ENCODE measurements at places on chromosomes 4 and X.
A peak's percentile ranks its signal among the peaks of the same experiment; 100 is the strongest.

GRCh38 chr4:11264346-11264745 is 164.3 kb downstream of the HS3ST1 start:
- no peak for DNase-seq

DNA sequence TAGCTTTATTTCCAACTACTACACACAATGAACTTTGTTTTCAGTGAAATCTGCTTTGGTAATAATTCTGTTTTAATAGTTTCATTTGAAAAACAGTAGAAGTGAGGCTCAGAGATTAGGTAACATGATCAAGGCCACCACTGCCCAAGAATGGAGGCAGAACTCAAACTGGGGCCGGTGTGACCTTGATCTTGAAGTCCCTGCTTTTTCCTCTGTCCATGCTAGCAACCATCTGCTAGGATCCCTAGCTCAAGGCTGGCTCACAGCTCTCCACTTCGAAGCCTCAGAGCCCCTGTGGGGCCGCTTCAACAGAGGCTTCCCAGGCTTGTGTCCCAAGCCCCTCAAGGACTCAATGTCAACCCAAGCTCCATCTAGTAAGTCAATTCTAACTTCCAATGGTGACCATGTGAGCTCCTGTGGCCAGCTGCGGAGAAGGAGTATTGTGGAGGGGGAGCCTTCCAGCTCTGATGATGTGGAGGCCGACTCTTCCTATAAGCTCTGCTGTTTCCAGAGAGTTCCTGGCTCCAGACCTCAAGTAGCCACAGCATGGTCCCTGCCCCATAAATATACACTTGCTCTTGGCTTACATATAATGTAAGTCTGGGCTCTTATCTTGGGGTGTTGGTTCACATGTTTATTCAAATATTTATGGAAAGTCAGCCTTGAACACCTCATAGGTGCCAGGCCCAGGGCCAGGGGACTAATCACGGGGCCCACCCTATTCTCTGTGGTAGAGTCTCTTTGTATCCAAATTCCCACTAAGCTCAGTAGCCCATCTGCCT is 14.9 kb downstream of the ELF4 start:
- DNase-seq: no peak

DNA sequence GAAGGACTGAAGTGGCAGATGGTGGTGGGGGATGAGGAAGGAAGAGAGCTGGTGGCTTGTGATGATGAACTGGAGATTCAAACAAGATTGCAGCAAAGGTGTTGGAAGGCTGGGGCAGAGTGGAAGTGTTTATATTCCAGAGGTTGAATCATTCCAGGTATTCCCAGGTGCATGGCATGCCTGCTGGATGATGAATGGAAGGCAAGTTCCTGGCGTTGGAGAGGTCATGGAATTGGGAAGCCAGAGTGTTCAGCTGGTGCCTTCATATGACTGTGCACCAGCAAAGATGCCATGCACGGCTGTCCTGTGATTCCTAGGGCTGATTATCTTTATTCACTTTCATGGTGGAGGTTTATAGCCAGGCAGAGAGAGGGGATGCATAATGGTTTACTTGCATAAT is 135.8 kb upstream of the PUDP start:
- no peak for DNase-seq

- peak; percentile 1 for DNase-seq
Measured at GRCh38 chr4:89814362-89814761, 22.6 kb downstream of the SNCA start.

GRCh38 chrX:104566681-104567501 is 892 bp downstream of the IL1RAPL2 start:
- no peak for DNase-seq

DNA sequence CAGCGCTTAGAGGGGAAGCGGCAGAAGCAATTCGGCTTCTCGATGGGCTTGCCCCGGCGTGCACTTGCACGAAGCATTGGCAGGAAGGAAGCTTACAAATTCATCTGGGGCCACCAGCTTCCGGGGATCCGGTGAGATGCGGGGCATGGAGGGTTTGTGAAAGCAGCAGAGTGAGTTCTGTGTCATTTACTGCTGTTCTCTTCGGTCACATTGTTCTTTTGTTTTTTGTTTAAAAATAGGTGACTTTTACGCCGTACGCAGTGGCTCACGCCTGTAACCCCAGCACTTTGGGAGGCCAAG is 47.0 kb downstream of the ASMT start:
- DNase-seq: no peak

DNA sequence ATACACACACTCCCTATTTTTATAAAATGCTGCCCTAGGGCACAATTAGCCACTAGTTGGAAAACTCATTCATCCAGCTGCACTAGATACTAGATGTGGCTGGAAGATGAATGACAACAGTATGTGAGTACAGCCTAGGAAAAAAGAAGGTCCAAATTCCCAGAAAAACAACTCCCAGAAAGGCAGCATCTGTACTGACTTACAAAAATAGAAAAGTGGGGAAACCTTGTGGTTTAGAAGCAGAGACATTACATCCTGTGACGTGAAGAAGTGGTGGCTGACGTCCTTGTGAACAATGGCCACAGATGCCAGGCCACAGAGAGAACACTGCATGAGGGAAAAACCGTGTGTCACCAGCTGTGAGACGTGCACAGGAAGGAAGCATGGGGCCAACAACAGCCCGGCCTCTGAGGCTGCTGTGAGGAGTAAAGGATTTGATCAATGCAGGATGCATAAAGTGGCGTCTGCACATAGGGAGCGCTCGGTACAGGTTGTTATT is 81.2 kb downstream of the SPRY1 start:
- DNase-seq: no peak

GRCh38 chr4:138758876-138759553 is 256.6 kb upstream of the NOCT start:
- DNase-seq: no peak

DNA sequence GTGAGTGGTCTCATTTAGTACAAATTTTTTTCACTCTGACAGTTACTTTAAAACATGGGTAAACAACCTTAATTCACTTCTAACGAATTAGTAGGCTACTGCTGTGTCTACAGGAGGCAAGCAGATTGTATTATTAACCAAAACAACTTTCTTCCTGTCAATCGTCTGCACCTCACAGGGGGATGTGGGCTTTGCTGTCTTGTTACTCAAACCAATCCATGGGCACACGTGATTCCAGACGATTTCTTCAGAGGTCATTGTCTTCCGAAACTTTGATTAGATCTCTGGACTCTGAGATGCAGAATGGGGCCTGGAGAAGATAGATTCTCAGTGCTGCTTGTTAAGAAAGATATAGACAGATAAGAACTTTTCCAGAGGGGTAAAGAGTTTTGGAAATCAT is 327.8 kb downstream of the DHX15 start:
- no peak for DNase-seq

DNA sequence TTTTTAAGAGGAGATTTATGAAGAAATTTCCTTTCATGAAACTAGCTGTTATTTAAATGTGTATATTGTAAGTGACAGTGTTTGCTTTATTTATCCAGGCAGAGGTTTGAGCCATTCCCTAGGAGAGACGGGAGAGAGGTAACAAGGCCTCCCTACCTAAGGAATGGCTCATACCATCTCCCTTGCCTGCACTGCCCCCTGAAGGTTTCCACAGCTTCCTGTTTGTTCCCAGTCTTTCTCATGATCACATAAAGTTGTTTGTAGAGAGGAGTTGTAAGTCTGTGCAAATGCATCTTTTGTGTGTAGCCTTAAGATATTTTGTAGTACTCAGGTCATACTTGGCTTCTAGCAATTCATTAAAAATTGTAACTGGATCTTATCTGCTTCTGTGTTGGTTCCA is 1504.5 kb upstream of the PCDH10 start:
- DNase-seq: peak; percentile 16

GRCh38 chrX:40094900-40095582 is 2.7 kb downstream of the BCOR start:
- no peak for DNase-seq

DNA sequence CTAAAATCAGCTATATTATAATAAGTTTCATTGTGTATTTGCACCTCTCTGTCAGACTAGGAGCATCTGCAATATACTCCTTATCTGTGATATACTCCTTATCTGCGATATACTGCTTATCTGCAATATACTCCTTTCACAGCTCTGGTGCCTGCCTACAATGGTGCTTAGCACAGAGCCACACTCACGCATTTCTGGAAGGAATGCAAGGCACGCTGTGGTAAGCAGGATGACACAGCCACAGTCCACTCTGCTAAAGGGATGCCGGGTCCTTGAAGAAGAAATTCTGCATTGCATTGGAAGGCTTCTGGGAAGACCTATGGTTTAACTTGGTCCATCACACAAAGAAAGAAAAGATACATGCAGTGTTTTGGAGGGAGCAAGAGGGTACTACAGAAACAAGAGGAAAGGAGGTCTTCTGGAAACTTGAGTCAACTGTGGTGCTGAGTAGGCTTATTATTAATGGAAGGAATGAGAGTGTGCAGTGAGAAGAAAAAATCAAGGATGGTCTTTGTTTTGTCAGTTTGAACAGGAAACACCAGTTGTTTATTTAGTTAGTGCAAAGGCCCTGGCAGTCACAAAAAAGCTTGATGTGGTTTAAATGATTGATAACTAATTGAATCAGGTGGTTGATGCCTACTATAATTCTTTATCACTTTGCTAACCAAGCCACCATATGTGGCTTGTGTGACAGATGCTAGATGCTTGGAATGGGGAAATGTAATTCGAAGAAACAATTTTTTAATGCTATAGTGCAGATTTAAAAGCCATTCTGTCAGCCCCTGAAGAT is 342.3 kb downstream of the GRXCR1 start:
- no peak for DNase-seq

DNA sequence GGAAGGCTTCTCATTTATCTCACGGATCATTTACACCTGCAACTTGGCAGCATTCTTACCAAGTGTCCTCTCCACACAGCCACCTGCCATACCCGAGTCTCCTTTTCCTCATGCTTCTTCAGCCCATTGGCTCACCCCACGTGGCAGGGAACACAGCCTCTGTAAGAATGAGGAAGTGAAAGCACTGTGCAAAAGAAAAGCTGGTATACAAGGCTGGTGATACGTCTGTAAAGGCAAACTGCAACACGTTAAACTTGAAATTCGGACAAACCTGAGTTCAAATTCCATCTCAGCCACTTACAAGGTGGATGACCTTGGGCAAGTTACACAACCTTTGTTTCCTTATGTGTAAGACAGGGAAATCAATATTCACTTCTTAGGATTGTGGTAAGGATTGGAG is 164.0 kb upstream of the RASGEF1B start:
- DNase-seq: peak; percentile 6

GRCh38 chrX:39492497-39493162 is 605.1 kb downstream of the BCOR start:
- no peak for DNase-seq

GRCh38 chr4:28167411-28167810 is 1306.8 kb downstream of the STIM2 start:
- DNase-seq: no peak

- DNase-seq: peak; percentile 96
Measured at GRCh38 chr4:57501720-57502119, 391.5 kb upstream of the IGFBP7 start.

GRCh38 chr4:71406459-71406963 is 67.7 kb downstream of the SLC4A4 start:
- DNase-seq: peak; percentile 64

DNA sequence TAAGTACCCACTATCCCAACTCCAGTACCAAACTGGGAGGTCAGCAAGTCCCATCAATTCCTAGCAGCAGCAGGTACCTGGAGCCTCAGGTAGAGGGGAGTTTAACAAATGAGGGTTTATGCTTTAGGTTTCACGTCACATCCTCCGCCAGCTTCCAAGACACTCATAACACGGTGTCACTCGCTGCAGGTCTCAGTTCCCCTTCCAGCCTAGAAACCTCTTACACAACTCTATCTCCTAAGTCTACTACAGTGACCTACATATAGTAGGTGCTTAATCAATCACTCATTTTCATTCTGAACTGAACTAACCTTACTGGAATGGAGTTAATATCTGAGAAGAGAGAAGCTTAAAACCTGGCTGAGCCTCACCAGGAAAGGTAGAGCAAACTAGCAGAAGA is 96.0 kb downstream of the EFHC2 start:
- no peak for DNase-seq

DNA sequence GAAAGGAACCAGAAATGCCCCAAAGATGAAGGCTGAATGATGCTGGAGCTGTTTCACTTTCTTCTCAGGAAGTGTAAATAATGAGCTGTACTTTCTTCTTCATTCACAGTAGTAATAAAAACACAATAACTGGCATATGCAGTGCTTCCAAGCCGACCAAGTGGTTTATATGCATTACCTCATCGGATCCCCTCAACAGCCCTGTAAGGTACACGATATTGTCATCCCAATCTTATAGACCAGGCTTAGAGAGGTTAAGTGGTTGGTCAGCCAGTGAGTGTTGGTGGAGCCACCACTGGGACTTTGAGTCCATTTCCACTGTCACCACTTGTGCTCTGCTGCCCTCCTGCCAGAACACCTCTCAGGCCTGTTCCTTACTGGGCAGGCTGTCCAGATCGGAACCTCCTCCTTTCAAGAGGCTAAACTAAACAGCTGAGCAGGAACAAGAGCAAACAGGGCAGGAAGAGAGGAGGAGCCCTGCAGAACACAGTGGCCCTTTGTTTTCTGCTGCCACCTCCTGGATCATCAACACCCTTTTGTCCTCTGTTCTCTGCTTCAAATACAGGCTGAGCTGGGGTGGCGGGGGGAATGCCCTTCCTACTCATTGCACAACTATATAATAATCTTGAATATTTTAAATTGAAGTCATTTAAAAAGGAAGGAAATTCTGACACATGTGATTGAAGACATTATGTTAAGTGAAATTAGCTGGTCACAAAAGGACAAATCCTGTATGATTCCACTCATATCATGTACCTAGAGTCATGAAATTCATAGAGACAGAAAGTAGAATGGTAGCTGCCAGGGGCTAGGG is 112.5 kb upstream of the ATP6AP2 start:
- DNase-seq: peak; percentile 8

- DNase-seq: no peak
Measured at GRCh38 chr4:70190579-70190978, 4.9 kb upstream of the ODAM start.

GRCh38 chr4:110635163-110635865 is 12.4 kb upstream of the PITX2 start:
- no peak for DNase-seq

DNA sequence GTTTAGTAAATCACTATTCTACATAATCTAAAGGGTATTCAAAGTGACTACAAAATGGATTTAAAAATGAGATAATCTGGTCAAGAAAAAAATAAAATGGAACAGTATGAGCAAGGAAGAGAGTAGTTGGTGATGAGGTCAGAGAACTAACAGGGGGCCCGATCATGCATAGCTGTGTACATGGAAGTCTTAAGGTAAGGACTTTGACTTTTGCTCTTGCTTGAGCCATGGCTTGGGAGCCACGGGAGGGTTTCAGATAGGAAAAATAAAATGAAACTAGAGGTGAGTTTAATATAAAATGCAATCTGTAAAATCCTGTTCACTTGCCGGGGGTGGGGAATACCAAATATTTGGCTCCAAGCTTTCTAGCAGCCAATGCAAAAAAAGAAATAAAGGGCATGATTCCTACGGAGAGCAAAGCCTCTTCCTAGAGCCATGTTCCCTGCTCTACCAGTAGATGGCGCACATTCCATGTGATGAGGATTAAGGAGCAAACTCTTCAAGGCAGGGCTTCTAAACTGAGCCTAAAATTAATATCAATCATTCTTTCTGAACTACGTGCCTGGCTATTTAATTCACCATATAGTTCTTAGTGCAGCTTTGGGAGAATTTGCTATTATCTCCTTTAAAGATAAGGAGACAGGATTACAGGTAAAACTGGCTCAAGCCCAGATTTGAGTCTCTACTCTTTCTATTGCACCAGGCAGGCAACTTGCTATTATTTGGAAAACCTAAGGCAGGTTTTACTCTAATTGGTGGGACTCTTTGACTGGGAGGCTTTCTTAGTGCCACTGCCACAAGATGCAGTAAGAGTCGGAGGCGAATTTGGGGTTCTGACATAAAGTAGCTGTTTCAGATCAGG is 6.8 kb upstream of the CLCN5 start:
- DNase-seq: peak; percentile 7

- no peak for DNase-seq
Measured at GRCh38 chr4:38387348-38387747, 276.7 kb upstream of the KLF3 start.
